ENCODE measurements at places on chromosomes 2 and 18.

DNA sequence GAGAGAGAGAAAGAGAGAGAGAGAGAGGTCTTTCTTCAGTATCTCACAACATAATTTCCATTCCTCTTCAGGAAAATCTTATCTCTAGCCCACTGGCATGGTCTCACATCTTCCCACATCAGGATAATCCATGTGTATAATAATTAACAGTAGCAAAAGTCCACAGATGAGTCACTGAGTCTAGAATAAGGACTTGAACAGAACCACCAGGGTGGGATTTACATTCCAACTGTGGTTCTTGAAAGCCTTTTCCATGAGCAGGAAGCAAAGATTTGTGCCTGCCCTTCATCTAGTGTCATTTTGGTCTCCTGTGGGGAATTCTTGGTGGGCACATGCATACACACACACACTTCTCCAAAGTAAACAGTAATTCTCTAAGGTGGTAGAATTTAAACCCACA lies 107.1 kb upstream of the TCF4 start:
- DNase-seq, result no peak

- no peak for DNase-seq
Measured at GRCh38 chr18:39796393-39796792, 2158.6 kb upstream of the PIK3C3 start.

GRCh38 chr2:240892925-240893324 lies 3.0 kb downstream of the MAB21L4 start:
- DNase-seq, result no peak

- DNase-seq, result no peak
Measured at GRCh38 chr2:31980674-31981356, 30.0 kb downstream of the MEMO1 start.

DNA sequence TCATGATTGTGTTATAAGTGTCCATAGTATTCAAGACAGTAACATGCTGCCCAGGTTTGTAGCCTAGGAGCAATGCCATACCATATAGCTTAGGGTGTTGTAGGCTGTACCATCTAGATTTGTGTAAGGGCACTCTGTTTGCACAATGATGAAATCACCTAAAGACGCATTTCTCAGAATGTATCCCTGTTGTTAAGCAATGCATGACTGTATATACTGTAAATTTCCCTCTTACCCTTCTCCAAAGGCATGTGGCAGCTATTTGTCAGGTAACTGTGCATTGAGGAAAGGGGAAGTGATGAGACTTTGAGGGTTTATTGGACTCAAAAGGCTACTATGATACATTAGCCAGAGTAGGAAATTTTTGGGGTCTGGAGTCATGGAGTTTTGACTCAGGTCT lies 180.8 kb downstream of the VAPA start:
- no peak for DNase-seq

- DNase-seq, result no peak
Measured at GRCh38 chr2:171629113-171629512, 58.2 kb upstream of the DYNC1I2 start.

GRCh38 chr18:69982417-69982816 lies 34.7 kb upstream of the CD226 start:
- no peak for DNase-seq
